Muscle of back (tissue), 13 donors: ENCODE measurements at places on chromosomes 5 and 9. TPM values are rescaled to one million over a fixed set of nuclear protein-coding genes. Genes with fewer than 3 reads are reported as not detected.

GRCh38 chr9:14957109-14957508 is 46.9 kb upstream of the FREM1 start:
- DNase-seq = peak; percentile 79

DNA sequence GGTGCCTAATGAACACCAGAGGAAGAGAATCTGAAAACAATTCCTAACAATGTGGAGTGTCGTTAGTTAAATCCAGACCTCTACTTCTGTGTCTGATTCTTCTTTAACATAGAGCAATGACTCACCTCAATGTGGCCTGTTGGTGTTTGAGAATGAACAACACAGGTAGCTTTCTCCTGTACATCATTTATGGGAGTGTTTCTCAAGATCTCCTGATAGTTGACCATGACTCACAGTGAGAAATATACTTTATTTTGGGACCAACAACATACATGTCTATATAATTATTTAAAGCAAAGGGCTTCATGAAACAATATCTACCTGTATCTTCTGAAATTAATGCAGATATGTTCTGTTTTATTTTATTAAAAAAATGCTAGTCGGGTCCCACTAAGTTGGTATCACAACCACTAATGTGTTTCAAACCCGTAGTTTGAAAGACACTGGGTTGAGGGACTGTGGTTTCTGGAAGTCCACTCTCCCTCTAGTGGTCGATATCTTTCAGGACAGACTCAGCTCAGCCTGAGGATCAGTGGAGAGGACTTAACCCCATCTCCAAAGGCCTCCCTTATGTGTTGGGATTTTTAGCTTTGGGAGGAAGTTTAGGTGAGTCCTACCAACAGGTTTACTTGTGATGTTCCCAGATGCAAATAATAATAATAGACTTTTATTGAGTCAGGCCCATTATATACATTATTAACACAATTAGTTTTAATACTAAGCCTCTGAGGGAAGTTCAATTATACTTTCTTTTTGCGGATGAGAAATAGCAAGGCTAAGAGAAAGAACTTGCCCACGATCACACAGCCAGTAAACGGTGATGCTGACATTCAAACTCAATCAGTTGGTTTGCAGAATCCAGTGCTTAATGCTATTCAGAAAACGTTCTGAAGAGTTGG is 70.0 kb upstream of the KLF9 start:
- peak; percentile 49 for DNase-seq

The IRX4 gene
- 0.36 TPM for polyA plus RNA-seq

The ASPN gene
- 413 TPM for polyA plus RNA-seq

The OGN gene
- 536 TPM for polyA plus RNA-seq

DNA sequence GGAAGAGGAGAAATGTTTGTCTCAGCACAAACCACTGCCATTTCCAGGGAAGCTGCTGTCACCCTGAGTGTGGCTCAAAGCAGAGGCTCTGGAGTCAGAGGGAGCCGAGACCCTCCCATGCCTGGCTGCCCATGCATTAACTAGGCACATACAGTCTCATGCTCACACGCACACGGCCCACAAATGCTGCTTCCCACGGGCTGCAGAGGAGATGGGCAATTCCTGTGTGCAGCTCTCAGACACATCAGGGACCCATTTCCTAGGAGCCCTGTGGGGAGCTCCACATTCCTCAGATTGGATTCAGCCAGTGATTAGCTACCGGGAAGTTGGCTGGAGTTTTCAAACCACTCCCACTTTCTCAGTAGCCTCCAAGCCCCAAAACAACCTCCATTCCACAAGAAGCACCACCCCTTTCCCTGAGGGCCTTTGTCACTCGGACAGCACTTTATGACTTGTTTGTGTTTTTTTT is 9.1 kb upstream of the PTGES start:
- DNase-seq = peak; percentile 75

- no peak for DNase-seq
Observed at GRCh38 chr5:88934439-88934838, 51.5 kb upstream of the MEF2C start.

The FOXD4L5 gene
- polyA plus RNA-seq = 0.96 TPM

The OBP2B gene
- not detected for polyA plus RNA-seq

The EEIG1 gene
- polyA plus RNA-seq = 27.3 TPM

The KCNT1 gene
- 5.1 TPM for polyA plus RNA-seq

- peak; percentile 35 for DNase-seq
Observed at GRCh38 chr9:135087489-135087792, at the start of gene OLFM1. Gene OLFM1 (plus strand): TSS chr9:135087668. CDS start chr9:135087990, 322 bp downstream.

DNA sequence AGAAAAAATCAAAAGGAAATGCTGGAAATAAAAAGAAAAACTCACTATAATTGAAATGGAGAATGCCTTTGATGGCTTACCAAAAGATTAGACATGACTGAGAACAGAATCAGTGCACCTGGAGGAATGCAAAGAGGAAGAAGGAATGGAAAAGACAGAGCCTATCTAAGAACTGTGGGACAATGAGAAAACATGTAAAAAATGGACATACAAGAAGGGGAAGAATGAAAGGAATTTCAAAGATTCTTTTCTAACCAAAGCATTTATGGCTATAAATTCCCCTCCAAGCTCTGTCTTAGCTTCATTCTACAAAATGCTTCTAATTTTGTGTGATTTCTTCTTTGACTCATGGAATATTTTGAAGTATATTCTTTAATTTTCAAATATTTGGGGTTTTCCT is 47.5 kb upstream of the CLK4 start:
- no peak for DNase-seq

DNA sequence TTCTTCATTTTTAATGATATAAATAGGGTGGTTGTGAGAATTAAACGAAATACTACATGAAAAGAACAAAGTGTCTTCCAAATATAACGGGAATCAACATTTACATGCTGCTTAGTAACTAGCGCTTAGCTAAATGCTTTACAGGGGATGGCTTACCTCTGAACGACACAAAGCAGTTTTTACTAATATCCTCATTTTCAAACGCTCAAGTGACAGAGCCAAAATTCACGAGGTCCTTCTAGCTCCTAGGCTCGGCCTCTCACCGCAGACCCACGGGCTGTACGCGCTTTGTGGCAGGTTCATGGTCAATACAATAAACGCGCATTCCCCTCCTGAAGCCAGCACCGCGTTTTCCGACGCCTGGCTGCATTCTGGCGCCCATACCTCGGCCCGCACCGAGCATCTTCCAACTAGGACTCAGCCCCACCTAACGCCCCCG is 442 bp downstream of the ZNF510 start:
- no peak for DNase-seq

DNA sequence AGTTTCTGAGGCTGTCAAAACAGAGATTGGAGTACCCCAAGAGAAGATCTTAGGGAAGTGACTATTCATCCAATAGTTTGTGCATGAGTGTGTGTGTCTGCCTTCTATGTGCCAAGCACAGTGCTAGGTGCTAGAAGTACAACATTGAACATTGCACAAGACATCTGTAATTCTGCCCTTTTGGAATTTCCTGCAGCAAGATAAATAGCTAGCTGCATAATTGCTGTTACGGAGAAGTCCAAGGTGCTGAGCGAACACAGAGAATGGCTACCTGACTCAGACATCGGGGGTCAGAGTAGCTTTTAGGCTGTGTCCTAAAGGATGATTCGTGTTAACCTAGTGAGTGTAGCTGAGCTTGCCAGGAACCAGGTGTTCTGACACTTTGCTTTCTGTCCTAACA is 44.8 kb downstream of the PAPPA start:
- DNase-seq = no peak

The SLCO6A1 gene
- polyA plus RNA-seq = 0.45 TPM

- no peak for DNase-seq
Observed at GRCh38 chr5:106796081-106796480, 874.7 kb downstream of the EFNA5 start.

GRCh38 chr5:978054-978453 is 30.5 kb upstream of the NKD2 start:
- no peak for DNase-seq

The LCN9 gene
- polyA plus RNA-seq = not detected

DNA sequence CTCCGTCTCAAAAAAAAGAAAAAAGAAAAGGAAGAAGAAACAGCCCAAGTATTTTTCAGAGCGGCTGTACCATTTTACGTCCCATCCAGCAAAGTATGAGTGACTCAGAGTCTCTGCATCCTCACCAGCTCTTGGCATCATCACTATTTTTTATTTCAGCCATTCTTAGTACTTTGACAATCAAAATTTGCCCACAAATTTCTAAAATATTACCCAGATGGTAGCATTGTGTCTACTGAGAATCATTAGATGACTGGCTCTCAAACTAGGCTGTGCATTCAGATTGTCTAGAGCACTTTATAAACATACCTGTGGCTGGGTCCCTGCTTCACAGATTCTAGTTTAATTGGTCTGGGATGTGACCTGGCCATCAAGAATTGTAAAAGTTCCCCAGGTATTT is 21.6 kb upstream of the MELK start:
- DNase-seq = no peak

DNA sequence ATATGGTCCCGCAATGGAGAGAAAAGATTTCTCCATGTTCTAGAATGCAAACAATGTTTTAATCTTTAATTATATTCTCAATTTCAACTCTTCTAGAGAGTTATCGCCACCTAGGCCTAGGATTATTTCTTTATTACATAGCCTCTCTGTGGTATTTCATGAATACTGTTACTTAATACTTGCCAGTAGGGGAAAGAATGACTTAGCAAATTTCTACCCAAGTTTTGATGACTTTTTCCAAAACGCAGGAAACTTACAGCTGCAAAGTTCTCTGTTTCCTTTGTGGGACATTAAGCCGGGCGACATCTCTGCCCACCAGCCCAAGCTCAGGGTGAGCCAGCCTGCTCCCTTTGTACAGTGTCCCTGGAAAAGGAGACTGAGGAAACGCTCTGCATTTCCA is 73.8 kb downstream of the MED27 start:
- DNase-seq = no peak

GRCh38 chr9:98164912-98165311 is 27.5 kb downstream of the CORO2A start:
- DNase-seq = no peak

DNA sequence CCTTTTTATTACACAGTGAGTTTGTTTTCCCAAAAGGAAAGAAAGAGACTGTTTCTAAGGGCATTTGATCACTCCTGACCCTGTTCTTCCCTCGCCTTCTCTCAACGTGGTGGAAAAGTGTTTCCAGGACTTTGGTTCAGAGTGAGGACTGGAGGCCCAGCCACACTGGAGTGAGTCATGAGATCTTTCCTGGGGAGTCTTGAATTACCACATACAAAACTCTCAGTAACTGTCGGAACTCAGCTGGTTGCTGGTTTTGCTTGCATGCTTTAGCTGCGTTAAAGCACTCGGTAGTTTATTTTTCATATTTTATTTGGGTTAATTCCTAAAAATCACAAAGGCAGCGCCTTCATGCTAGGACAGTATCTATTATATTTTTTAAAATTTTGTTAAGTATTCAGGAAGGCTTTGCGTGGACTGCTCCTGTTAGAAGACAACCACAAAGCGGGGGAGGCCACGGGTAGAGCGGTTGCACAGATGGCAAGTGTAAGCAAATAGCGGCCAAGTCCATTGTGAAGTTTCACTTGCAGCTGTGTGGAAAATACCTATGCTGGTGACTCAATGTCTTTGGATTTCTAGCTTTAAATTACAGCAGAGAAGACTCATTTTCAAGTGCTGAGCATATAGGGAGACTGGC is 77.7 kb downstream of the ARSB start:
- peak; percentile 93 for DNase-seq

The EGFLAM gene
- 48.9 TPM for polyA plus RNA-seq

DNA sequence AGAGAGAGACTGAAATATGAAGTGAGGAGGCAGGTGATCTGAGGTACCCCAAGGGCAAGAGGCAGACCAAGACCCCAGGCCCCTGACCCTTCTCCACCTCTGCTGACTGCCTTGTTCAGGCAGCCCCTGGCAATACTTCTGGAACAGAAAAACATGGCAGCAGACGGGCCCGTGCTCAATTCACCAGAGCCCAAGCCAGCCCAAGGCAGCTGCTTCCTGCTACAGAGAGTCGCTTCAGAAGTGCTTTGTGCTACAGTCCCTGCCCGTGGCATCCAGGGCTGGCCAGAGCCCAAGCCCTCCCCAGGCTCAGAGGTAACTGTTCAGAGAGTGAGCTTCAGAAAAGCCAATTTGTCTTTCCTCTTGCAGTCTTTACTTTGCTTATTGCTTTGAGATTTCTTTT is 151.4 kb upstream of the FSTL4 start:
- DNase-seq = no peak

The FST gene
- 47.5 TPM for polyA plus RNA-seq

DNA sequence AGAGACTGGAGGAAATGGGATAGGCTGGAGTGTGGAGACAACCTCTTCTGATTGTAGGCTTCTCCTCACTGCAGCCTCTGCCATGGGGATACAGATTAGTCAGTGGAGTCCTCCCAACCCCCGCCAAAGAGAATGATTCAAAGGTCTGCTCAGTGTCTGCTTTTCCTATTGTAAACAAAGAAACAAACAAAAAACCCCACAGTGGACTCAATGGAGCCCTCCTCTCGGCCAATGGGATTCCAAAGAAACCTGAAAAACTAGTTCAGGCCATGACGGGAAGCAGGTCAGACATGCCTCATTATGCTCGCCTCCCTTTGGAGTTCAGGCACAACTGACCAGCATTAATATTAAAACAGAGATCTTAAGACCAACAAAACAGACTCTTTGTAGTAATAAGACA is 85.8 kb downstream of the SEC61B start:
- no peak for DNase-seq

The LHX3 gene
- not detected for polyA plus RNA-seq

The CCDC112 gene
- polyA plus RNA-seq = 8.8 TPM

DNA sequence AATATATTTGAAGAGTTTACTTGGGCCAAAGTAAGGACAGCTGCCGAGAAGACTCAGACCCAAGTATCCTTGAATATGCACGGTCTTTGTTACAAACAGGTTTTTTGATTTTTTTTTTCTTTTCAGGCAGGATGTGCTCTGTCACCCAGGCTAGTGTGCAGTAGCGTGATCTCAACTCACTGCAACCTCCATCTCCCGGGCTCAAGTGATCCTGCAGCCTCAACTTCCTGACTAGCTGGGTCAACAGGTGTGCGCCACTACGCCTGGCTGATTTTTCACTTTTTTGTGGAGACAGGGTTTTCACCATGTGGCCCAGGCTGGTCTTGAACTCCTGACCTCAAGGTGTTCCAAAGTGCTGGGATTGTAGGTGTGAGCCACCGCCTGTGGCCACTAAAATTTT is 27.4 kb downstream of the JMY start:
- DNase-seq = no peak

DNA sequence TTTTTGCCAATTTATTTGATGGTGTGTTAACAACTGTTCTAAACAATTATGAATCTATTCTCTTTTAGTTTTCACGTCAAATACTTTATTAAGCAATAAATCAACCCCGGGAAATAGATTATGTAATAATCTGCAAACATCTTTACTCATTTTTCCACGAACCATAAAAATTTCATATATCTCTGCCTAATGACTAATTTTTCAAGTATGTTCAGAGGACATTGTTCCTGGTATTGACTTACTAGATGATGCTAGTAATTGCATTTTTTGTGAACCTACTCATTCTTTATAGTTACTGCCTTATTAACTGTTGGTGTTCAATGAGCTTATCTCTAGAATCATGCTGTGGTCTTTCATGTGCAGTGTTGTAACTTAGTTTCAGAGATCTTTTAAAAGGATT is 41.0 kb upstream of the FBN2 start:
- DNase-seq = no peak

GRCh38 chr5:63263411-63263810 is 684.8 kb downstream of the LRRC70 start:
- DNase-seq = no peak
